ENCODE measurements at places on chromosomes 7 and 10.
A peak's percentile ranks its signal among the peaks of the same experiment; 100 is the strongest.

DNA sequence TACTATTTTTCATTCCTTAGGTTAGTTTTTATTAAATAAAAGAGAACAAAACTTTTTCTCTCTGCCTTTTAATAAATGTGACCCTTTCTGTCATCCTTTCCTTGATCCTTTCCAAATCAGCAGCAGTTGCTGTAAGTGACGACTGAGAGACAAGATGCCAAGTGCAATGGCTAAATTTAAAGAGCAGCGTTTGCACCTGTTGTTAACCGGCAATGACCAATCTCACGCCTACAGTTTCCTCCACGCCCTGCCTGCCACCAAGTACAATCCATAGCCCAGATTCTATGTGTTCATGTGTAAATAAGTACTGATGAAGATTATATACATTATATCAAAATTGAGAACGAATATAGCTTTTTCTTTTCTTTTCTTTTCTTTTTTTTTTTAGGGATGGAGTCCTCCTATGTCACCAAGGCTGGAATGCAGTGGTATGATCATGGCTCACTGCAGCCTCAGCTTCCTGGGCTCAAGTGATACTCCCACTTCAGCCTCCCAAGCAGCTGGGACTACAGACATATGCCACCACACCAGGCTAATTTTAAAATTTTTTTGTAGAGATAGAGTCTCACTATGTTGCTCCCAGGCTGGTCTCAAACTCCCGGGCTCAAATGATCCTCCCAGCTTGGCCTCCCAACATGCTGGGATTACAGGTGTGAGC, 6.5 kb upstream of the MCU start:
- DNase-seq: peak; percentile 85

DNA sequence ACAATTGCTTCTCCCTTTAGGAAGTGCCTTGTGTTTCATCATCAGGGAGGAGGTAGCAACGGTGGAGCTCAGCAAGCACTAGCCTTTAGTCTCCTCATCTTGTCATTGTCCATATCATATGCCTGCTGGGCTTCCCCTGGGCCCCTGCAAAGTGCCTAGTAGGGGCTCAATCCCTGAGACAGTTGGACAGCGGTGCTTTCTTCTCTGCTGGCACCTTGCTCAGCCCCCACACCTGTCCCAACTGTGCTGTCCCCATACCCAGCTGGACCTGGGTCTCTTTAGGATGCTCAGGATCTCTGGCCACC, 5.5 kb downstream of the SMARCD3 start:
- no peak for DNase-seq

- no peak for DNase-seq
These were observed 8.8 kb downstream of the SLC4A2 start for GRCh38 chr7:151068069-151068773.

DNA sequence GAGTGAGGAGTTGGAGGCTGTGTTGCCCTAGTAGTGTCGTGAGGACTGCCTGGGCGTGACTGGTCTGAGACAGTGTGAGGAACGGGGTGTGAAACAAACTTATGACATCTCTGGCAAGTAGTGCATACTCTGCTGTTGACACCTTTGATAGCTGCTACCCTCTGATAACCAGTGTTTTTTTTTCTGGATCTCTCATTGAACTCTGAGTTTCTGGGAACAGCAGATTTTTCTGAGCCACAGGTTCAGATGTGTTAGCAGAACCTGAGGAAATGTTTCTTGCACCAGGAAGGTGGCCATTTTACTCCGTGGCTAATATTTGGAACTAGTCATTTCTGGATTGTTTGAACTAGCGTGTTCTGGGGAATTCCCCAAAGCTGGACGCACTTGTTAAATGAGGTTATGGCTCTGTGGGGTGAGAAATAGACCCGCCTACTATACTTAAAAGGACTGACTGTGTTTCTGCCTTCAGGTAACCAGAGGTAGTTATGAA, 52.9 kb downstream of the AUTS2 start:
- DNase-seq: no peak

GRCh38 chr10:79376751-79377556, 29.7 kb downstream of the PPIF start:
- DNase-seq: no peak

GRCh38 chr7:155922067-155922816, 110.0 kb upstream of the SHH start:
- DNase-seq: no peak

GRCh38 chr7:132250480-132251326, 325.6 kb downstream of the PLXNA4 start:
- DNase-seq: no peak

DNA sequence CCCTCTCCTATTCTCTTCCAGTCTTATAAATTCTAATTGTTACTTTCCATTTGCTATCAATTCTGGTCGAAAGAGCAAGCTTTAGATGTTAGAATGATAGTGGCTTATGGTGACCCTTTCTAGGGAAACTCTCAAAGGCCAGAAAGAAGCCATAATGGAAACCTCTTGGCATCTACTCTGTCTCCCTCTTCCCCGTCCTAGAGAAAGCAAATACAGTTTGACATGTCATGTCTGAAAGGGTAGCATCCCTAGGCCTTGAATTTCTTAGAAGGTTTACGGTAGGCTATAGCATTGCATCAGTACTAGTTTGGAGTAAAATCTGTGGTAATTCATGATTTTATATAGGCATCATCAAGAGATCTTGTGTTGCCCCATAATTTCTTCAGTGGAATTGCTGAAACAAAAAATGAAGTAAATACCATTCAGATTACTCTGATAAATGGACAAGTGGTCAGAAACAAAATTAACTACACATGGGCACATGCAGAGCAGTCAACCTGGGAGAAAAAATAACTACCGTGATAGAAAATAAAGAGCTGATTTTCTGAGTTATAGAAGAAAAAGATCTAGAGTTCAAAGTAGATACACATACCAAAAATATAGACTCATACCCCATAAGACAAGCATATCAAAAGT, 4.4 kb downstream of the PRKAR2B start:
- no peak for DNase-seq

GRCh38 chr7:41878309-41879295, 175.7 kb upstream of the INHBA start:
- no peak for DNase-seq

DNA sequence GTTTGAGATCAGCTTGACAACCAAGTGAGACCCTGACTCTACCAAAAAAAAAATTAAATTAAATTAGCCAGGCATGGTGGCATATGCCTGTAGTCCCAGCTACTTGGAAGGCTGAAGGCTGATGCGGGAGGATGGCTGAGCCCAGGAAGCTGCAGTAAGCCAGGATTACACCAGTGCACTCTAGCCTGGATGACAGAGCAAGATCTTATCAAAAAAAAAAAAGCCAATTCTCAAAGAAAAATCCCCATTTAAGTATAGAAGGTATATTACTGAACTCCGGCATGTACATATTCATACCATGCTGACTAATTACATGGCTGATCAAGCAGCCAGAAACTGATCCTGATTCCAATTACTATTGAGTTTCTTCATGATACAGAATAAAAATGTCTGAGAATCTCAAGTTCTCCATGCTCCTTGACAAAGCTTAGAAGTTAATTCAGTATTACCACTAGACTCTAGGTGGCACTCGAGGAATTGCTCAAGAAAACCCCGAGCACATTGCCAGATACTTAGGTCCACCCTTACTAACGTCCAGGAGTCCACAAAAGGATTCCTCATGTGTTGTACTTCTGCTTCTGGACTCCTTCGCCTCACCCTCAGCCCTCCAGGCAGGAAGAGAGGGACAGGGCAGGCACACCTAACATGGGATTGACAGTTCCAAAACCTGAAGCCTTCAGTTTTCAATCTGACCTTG, 148.9 kb downstream of the PARD3 start:
- peak; percentile 92 for DNase-seq

GRCh38 chr10:122962405-122962804, 8.4 kb upstream of the C10orf88 start:
- DNase-seq: no peak

DNA sequence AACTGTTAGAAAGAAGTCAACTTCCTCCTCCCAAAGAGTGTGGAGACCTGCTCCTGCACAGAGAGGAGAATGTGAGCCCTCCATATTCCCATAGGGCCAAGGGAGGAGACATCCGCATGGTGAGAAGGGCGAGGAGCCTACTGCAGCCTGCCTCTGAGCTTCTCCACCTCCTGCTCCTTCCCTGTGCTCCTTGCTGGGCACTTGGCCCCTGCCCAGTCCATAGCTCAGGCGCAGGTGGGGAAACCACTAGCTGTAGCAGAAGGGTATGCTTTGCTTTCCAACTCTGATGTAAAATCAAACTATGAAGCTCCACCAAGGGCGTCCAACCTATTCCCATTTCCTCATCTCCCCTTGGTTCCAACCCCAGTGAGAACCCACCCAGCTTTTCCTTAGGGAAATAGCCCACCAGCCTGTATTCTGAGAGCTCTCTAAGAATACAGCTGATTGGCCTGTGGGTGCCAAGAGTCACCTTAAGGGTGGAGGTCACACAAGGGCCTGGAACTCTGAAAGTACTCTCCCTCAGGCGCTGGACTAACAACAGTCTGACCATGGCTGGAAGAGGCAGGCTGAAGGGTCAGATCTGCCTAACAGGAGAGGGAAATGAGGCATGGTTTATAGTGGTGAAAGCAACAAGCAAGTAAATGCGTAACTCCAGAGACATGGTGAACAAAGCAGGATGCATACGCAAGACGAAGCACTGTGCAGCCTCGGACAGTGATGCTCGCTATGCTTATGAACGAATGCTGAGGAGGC, 13.9 kb downstream of the ZNF488 start:
- DNase-seq: no peak
